T-helper 9 cell (primary cell): ENCODE measurements at places on chromosomes 16 and 17.

- DNase-seq = no peak
These were observed 70.6 kb upstream of the CLEC3A start for GRCh38 chr16:77951788-77952187.

- DNase-seq = no peak
These were observed 153.3 kb downstream of the WWOX start for GRCh38 chr16:78252757-78253156.

DNA sequence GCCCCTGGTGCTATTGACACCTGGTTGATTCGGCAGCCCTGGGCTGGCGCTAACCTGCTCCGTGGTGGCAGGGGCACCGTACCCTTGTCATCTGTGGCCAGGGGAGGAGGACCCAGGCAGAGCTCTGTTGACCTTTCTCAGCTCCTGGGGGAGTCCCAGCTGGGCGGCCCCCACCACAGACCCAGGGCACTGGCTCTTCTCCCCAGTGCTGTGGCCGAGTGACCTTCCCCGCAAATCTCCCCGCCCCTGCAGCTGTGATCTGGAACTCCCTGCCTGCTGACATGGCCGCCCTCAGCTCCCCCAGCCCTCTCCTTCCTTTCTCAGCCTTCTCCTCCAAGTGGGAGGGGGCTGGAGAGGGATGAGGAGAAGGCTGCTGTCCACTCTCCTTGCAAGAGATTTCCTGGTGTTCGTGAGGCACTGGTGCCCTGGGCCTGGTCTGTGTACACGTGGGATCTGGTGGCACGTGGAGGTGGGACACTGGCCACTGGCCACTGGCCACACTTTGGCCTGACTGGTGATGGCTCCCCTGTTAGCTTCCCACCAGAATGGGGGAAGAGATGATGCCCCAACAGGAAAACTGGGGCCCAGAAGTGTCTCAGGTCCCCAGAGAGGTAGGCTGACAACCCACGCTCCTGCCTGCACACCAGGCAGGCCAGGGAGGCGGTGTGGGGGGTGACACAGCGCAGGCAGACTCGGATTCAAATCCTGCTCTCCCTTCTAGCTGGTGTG lies 8.2 kb downstream of the FMNL1 start:
- no peak for DNase-seq

- DNase-seq = no peak
These were observed 49.3 kb downstream of the ABCC12 start for GRCh38 chr16:48106446-48106845.

GRCh38 chr16:10835281-10835931 lies 16.8 kb upstream of the TVP23A start:
- no peak for DNase-seq

DNA sequence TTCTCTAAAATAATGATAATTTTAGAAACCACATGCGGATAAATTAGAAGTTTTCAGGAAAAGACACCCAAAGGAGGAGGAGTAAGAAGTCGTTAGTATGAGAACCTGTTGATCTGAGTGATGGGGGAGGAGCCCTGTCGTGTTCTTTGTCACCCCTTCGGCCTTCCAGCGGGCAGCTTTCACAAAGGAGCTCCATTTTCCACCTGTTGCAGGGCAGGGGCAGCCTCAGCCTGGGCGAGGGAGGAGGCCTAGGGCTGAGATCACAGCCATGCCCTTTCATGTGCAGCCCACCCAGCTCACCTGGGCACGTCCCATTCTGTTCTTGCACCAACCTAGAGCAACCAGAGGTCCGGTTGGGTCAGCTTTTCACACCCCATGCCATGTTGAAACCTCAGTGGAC lies 5.3 kb downstream of the DUSP14 start:
- DNase-seq = no peak

DNA sequence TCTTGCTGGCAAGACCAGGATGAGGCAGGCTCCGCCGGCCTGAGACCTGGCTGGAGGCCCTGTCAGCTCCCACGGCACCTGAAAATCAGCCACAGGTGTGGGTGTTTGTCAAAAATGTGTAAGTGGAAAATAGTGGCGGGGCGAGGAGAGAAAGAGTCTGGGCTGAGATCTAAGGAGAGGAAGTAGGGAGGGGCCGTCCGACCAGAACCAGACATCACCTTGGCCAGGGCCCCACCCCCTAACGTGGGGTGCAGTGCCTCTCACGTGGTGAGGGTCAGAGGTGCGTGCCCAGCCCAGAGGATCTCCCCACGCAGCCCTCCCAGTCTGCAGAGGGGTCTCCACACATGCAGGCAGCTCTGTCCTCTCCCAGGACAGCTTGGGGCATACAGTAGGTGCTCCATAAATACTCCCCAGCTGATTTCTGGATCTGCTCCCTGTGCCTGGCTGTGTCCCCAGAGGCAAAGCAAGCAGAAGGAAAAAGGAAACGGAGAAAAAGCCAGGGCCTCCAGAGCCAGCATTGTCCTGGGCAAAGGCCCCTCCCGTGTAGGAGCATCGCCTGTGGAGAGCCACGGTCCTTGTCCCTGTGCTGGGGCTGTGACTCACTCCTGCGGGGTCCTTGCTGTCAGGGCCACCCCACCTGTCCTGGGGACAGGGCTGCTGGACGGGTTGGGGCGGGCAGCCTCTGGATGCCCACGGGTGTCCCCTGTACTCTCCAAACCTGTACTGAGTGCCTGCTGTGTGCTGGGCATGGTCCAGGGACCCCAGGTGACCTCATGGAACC lies 16.7 kb downstream of the ZFPM1 start:
- peak; percentile 45 for DNase-seq

GRCh38 chr17:17911001-17911613 lies 61.1 kb downstream of the TOM1L2 start:
- no peak for DNase-seq

- no peak for DNase-seq
These were observed 72.8 kb upstream of the ATF7IP2 start for GRCh38 chr16:10312784-10313724.

DNA sequence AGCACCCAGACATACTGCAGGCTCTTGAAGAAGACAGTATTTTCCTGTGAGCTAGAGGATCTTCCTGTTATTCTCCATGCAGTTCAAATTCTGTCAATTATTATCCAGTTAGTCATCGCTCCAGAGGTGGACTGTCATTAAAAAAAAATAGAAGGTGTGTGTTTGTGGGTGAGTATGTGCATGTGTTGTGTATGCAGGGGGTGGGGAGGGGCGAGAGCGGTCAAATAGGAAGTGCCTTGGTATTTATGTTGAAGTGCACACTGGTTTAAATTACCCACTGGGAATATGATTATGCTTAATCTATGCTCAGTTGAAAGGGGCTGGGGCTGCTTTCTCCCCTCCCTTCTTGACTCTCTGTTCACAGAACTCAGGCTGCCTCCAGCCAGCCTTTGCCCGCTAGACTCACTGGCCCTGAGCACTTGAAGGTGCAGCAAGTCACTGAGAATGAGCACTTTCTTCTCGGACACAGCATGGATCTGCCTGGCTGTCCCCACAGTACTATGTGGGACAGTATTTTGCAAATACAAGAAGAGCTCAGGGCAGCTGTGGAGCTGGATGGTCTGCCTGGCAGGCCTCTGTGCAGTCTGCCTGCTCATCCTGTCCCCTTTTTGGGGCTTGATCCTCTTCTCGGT lies at the start of gene HSD17B2:
Gene HSD17B2, plus strand, starts transcription at position 273 of the 632 bp plus-strand sequence. Its CDS starts 172 bp downstream, at position 445.
- DNase-seq = no peak

DNA sequence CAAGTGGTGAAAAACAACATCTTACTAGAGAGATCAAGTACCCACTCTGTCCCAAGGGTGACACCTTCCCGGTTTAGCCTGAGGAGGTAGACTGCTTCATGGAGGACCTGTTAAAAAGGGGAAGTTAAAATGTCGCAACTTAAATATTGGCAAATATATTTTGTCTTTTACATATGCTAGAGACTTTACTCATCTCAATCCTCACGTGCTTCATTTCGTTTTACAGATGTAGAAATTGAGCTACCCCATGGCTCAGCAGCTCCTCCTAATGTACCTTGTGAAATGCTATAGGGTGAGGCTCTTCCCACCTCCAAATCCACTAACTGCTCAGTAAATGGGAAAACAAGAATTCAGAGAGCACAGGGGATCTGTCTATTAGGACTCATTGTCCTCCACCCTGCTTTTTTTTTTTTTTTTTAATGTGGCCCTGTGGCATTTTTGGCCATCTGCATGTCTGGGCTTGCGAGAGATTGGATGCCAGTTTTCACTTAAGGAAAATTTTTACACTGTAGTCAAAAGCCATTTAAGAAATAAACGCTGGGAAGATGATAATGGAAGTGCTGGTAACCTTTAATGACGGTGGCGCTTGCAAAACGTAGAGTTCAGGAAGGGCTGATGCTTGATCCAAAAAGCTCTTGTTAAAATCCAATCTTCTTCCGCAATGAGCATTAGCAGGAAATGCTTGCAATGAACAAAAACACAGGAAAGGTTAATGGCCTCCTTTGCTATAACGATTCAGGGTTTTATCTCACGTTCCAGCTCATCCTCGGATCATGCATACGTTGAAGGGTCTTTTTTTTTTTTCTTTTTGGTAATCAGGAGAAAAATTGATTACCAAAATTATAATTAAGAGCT lies 39.8 kb downstream of the HSBP1 start:
- no peak for DNase-seq

DNA sequence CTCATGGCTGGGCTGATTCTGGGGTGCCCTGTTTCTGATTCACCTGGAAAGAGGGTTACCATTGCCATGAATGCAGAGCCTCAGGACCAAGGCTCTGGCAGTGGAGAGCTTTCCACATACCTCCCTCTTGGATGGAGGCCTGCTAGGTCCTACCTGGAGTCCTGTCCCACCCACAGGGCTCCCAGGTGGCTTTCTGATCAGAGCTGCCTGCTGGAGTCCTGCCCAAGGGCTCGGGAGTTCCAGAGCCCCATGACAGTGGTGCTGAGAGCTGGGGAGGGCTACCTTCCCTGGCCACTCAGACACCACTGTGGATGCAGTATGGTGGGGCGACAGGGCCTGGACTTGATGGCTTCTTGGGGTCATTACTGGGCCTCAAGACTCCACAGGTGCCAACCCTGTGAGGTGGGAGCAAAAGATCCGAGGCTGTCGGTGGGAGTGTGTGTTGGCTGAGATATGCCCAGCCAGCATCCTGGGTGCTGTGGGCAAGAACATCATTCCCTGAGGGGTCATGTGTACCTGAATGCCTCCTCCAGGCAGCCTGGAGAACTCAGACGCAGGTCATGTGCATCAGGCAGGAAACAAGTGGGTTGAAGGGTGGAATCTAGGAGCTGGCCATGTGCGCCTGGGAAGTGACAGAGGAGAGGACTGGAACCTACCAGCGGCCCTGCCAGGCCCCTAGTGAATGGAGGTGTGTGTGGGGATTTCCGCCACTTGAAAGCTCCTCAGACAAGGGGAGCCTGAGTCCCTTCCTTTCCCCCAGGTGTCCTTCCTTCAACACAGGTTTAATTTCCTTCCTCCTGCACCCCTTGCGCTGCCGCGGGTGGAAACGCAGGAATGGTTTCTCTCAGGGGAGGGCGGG lies 2.3 kb upstream of the WNT3 start:
- no peak for DNase-seq

DNA sequence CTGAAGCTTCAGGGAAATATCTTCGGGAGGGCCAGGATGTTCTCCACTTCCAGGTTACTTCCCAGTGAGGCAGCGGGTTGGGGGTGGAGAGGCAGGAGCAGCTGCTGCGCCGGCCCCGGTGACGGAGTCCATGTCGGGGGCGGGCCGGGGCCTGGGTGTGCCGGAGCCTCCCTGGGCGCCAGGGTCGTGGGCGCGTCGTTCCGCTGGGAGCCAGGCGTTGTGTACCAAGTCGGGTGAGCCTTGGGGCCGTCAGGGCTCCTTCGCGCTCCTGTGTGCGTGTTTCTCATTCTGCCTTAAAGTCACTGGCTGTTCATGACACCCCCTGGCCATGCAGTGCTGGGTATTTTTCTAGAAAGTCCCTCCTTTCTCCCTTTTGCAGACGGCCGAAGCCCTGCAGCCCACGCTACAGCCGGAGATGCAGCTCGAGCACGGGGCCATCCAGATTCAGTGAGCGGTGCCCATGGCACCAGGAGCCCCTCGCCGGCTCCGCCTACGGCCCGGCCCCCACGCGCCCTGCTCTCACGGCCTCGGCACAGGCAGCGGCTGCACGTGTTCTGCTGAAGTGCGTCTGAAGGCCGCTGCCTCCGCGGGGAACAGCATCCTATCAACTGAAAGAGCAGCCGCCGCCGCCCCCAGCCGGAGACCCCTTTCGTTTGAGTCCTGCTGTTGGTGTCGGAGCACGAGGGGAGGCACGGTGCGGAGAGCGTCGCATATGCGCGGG lies 125.1 kb downstream of the BANP start:
- no peak for DNase-seq

GRCh38 chr17:79852748-79853147 lies 13.5 kb upstream of the CBX4 start:
- DNase-seq = no peak

DNA sequence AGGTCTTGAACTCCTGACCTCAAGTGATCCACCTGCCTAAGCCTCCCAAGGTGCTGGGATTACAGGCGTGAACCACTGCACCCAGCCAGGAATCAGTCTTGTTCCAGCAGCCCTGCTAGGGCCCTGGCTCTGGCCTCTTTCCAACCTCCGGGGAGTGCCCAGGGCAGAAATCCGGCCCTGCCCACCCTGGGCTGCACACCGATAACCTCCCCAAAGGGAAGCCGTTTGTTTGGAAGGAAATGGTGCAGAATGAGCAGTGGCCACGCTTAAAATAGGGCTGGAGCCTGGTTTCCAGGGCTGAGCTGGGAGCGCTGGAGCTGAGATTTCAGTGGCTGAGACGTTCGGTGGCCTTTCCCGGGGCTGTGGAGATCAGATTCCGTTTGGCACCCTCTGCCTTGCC lies 17.8 kb upstream of the EMP2 start:
- DNase-seq = no peak

DNA sequence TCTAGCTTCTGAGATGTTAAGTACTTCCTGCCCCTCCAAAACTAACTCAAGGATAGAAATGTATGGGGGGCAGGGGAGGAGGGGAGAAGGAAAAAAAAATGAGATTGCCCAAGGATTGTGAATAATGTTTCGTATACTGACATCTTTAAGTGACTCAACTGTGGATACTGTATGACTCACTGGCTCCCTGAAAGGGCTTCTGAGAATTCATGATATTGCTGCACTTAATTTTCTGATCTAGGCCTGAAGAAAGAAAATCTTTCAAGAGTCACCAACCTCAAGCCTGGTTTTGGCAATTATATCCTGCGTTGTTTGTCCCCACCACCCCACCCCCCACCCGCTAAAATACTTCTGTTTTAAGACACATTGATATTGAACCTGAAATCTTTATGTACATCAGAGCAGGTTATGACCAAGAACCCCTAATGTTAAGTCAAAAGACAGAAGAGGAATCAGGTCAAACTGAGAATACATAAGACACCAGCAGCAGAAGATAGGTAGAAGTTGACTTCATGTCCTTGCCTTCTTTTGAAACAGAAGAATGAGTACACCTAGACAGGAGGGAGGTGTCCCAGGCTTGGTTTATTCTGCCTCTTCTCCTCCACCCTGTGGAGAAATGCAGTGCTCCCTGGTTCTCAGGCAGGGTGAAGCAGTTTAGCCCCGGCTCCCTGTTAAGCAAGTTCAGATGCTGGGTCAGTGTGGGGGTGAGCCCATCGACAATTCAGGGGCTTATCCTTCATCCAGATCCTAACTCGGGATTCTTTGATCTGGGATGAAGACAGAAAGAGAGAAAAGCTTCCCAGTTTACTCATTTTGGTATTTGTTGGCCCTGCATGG lies 3.3 kb upstream of the FBXL20 start:
- no peak for DNase-seq

GRCh38 chr16:81366316-81366932 lies 51.7 kb downstream of the GAN start:
- DNase-seq = no peak

- DNase-seq = no peak
These were observed 322.5 kb downstream of the PMP22 start for GRCh38 chr17:14942526-14943190.
